Natural killer cell (primary cell): ENCODE measurements at places on chromosomes 2 and 18. TPM values are rescaled to one million over a fixed set of nuclear protein-coding genes. Genes with fewer than 3 reads are reported as not detected.

MOGAT1 gene
- total RNA-seq, result not detected

TMEM17 gene
- not detected for total RNA-seq

UGT1A9 gene
- not detected for total RNA-seq

- no peaks in the 10 kb centered on the region for H3K27me3 ChIP-seq
- no peak overlapping the region for H3K4me3 ChIP-seq
- H3K4me1 ChIP-seq, result peaks cover 14% of the 10 kb centered on the region
- no peak for DNase-seq
- H3K36me3 ChIP-seq, result no peaks in the 10 kb centered on the region
These were observed 76.0 kb downstream of the EPC2 start for GRCh38 chr2:148720501-148721001.

- H3K4me3 ChIP-seq, result no peak overlapping the region
- H3K27ac ChIP-seq, result no peak overlapping the region
- no peaks in the 10 kb centered on the region for H3K4me1 ChIP-seq
- no peaks in the 10 kb centered on the region for H3K27me3 ChIP-seq
These were observed 26.2 kb upstream of the SNED1 start for GRCh38 chr2:240972201-240972600.

DNA sequence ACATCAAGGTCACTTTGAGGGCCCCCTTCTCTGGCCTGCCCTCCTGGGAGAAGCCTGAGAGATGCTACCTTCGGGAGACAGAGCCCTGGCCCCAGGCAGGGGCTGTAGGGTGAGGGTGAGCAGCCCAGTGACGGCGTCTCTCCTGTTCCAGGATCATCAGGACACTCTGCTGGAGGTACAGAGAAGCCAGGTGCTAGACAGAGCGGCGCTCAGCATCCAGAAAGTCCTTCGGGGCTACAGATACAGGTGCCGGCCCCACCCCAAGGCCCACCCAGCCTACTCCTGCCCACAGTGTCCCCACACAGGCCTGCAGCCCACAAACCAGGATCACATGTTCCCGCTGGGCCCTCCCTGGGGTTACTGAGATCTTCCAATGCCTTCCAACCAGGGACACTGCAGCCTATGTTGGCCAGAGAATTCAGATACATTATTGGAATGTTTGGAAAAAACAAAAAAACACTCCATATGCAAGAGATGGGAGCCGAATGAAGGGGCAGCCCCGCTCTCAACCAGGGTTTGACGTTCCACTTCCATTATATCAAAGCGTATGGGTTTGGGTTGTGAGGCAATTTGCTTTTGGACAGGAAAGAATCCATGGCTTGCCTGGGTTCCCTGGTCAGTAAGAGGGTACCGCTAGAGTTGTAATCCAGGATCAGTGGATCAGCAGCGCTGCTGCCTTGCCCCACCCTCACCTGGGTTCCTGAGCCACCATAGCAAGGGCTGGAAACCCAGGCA is 49.5 kb upstream of the GPR17 start:
- DNase-seq, result no peak
- H3K27ac ChIP-seq, result no peak overlapping the region
- H3K4me1 ChIP-seq, result no peaks in the 10 kb centered on the region
- H3K36me3 ChIP-seq, result no peaks in the 10 kb centered on the region
- no peaks in the 10 kb centered on the region for H3K27me3 ChIP-seq
- no peak overlapping the region for H3K4me3 ChIP-seq

DNA sequence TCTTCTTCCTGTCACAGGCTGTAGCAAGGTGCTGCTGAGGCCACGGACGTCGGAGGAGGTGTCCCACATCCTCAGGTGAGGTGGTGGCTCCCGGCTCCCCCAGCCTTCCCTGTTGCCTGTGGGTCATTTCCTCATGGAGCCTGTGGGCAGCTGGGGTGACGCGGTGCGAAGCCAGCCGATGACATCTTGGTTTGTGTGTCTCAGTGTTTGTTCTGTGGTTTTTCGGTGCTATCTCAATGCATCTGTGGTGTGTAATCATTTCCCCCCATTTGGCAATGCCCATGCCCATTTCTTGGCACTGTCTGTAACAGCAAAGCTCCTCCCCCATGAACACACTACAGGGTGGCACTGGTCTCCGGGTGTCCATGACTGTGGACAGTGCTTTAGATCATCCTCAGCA is 6.6 kb downstream of the D2HGDH start:
- no peak overlapping the region for H3K4me3 ChIP-seq
- peaks cover 8% of the 10 kb centered on the region for H3K36me3 ChIP-seq
- no peak overlapping the region for H3K27ac ChIP-seq
- H3K4me1 ChIP-seq, result peaks cover 32% of the 10 kb centered on the region
- H3K27me3 ChIP-seq, result peaks cover 6% of the 10 kb centered on the region

- no peaks in the 10 kb centered on the region for H3K4me1 ChIP-seq
- no peak overlapping the region for H3K27ac ChIP-seq
- H3K27me3 ChIP-seq, result no peaks in the 10 kb centered on the region
- no peak for DNase-seq
- H3K4me3 ChIP-seq, result no peak overlapping the region
- H3K36me3 ChIP-seq, result no peaks in the 10 kb centered on the region
These were observed 138.1 kb upstream of the CWC22 start for GRCh38 chr2:180145163-180145562.
